T-helper 1 cell (primary cell): ENCODE measurements at places on chromosomes 16 and 17.

GRCh38 chr17:17823433-17824118, 13.2 kb downstream of the SREBF1 start:
- peak; percentile 86 for DNase-seq

DNA sequence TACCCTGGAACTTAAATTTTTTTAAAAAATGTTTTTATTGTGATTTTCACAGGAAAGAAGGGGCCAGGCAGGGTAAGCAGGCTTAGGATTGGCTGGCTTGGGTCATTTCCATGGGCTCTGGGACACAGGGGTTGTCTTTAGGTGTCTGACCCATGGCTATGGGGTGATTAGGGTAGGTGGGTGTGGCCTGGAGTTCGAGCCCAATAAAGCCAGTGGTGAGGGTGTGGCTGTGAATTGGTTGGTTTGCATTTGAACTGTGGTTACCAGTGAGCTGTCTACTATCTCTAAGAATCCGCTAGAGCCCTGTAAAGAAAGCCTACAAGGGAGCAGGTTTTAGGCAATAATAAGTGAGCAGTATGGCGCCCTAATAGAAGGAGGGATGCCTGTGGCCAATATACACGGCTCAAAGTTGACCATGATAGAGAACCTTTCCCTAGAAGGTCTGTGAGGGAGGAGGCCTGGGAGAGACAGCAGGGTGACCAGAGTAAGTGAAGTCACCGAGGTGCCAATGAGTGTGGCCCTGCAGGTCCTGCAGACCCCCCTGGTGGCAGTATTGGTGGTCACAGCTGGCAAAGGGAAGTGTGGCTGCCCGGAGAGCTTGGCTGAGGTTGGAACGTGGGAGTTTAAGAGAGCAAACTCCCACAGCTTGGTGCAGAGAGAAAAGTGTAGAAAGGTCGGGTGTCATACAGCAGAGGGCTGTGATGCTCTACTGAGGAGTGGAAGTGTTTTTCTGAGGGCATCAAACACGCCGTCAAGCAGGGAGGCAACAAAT, 454.0 kb downstream of the WWOX start:
- DNase-seq, result no peak

GRCh38 chr16:21283521-21284289, 5.6 kb upstream of the CRYM start:
- DNase-seq, result no peak

GRCh38 chr16:29734786-29735185, 11.0 kb downstream of the C16orf54 start:
- DNase-seq, result no peak

- peak; percentile 58 for DNase-seq
Observed at GRCh38 chr17:80261159-80261894, 675 bp downstream of the RNF213 start.

- DNase-seq, result no peak
Observed at GRCh38 chr17:72724267-72724666, 368.2 kb downstream of the SLC39A11 start.

DNA sequence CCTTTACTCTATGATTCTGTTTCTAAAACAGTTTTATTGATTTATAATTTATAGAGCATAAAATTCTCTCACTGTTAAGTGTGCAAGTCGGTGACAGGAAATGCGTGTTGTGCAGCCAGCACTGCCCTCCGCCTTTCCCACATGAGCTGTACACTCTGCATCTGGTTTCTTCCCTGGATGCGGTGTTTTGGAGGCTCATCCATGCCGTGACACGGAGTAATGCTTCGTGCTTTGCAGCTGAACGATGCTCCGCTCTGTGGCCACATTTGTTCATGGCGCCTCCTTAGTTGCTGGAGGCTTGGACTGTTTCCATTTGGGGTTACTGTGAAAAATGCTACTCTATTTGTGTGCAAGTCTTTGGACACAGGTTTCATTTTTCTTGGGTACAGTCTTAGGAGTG, 7.2 kb upstream of the IGFALS start:
- DNase-seq, result no peak

GRCh38 chr17:6474906-6475305, 30.7 kb downstream of the PIMREG start:
- no peak for DNase-seq

DNA sequence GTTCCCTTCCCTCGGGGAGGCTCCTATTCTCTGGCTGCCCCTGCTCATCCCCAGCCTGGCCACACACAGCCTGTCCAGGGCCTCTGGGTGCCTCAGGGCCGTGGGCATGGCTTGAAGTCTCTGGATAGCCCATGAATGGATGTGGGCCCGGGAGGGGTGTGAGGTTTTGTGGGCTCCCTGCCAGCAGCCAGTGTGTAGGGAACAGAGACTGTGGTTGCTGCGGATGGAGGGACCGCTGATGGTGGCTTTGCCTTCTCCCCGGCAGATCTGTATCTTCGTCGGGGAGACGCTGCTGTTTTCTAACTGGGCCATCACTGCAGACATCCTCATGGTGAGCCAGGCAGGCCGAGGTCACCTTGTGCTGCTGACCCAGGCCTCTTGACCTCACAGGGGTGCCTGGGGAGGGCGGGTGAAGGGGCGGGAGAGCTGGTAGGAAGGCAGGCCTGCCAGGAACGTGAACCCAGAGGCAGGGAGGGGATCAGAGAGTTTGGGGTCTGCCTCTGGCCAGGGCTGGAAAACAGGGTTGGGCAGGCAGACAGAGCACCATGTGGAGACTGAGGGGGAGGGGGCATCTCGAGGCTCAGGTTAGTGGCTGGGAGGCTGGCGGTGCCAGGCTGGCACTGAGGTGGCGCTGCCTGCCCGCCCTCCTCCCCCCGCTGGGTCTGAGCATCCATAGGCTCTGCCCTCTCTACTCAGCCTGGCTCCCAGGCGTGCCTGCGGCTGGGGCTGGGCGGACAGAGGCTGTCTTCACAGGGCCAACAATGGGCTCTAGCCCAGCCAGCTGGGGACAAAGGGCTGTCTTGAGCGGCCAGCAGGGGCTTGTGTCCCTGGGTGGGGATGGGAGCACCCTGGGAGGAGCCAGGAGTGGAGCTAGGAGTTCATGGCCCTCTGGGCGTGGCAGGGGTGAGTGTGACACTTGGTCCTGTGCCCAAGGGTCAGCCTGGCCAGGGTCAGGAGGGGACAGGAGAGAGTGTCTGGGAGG, 21.4 kb downstream of the MYBBP1A start:
- DNase-seq, result no peak

DNA sequence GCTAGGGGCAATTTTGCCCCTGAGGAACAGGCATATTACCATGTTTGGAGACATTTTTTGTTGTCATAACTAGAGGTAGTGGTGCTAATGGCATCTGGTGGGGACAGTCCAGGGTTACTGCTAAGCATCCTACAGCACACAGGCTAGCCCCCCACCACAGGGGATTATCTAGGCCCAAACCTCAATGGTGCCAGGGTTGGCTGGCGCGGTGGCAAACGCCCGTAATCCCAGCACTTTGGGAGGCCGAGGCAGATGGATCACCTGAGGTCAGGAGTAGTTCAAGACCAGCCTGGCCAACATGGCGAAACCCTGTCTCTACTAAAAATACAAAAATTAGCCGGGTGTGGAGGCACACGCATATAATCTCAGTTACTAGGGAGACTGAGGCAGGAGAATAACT, 15.2 kb downstream of the C1QTNF1 start:
- no peak for DNase-seq

DNA sequence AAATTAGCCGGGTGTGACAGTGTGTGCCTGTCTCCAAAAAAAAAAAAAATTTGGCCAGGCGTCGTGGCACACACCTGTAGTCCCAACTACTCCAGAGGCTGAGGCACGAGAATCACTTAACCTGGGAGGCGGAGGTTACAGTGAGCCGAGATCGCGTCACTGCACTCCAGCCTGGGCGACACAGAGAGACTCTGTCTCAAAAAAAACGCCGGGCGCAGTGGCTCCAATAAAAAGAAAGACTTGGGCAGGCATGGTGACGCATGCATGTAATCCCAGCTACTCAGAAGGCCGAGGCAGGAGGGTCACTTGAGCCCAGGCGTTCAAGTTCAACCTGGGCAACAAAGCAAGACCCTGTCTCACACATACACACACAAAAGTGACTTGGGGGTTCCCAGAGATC, 3.6 kb downstream of the LSM12 start:
- DNase-seq, result no peak

- no peak for DNase-seq
Observed at GRCh38 chr17:70104791-70105523, 29.9 kb downstream of the KCNJ16 start.

DNA sequence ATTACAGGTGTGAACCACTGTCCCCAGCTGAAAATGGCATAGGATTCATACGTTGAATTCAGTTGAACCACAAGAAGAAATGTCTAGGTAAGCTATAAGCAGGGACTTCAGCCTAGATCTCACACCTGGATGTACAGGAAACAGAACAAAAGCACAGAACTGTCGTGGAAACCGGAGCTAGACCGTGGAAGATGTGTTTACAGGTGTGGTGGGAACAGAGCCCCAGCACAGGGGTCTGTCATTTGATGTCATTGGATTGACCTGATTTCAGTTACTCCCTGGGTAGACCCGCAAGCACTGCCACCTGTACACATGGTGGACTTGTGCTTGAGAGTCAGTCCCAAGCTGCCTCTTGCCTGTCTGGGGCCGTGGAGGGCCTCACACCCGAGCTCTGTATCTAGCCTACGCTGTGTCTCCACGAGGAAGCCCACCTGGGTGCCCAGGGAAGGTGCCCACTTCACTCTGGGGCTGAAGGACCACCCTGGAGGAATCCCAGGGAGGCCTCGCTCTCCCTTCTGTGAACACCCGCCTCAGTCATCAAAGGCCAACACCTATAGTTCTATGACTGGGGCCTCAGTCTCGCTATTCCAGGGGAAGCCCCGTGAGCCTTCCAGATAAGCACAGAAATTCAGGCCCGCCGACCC, 32.2 kb upstream of the MLKL start:
- DNase-seq, result no peak

DNA sequence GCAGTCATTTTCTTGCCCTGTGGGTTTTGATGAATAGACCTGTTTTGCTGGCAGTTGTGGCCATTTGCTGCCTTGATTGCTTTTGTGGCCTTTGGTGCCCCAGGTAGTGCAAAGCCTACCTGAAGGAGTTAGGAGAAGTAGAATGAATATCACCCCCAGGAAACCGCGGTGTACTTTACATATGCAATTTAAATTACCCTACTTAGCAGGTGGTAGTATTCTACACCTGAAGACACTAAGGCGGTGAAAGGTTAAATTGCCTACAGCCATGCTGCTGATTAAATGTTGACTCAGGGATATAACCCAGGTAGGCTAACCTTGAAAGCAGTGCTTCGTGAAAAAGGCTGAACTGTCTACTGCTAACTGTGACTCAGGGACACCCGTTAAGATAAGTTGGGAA, 27.2 kb upstream of the WWOX start:
- no peak for DNase-seq

- DNase-seq, result no peak
Observed at GRCh38 chr16:14489460-14489859, 140.6 kb downstream of the PARN start.

- DNase-seq, result no peak
Observed at GRCh38 chr17:3828151-3828851, 17.7 kb downstream of the NCBP3 start.
